ENCODE measurements at places on chromosomes 7 and 10. TPM values are rescaled to one million over a fixed set of nuclear protein-coding genes. Genes with fewer than 3 reads are reported as not detected.

BEND7 gene
- total RNA-seq = not detected

DNA sequence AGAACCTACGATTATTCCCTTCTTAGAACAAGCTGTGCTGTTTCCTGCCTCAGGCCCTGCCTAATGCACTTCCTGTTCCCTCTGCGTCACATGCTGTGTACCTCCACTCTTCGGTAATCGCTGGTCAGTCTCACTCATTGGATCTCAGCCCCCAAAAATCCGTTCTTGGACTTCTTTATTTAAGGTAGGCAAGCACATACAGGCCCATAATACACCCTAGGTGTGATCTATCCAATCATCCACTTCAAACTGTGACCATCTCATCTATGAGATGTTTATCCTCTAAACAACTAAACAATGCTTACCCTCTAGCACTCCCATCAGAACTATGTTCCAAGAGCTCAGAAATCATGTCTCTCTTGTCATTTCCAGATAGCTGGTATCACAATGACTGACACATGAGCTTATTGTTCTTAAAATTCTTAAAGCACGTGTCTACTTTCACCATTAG, 83.9 kb downstream of the CADPS2 start:
- no peaks in the 10 kb centered on the region for H3K36me3 ChIP-seq
- no peak for DNase-seq
- H3K4me3 ChIP-seq = no peak overlapping the region
- H3K27ac ChIP-seq = no peak overlapping the region

GRCh38 chr10:108363576-108363975, 1199.1 kb upstream of the SORCS1 start:
- H3K27me3 ChIP-seq = no peaks in the 10 kb centered on the region
- no peaks in the 10 kb centered on the region for H3K36me3 ChIP-seq
- no peak for DNase-seq
- H3K4me3 ChIP-seq = no peak overlapping the region

GRCh38 chr10:100339236-100339635, 7.8 kb upstream of the SCD start:
- peaks cover 13% of the 10 kb centered on the region for H3K4me1 ChIP-seq
- no peaks in the 10 kb centered on the region for H3K36me3 ChIP-seq
- no peaks in the 10 kb centered on the region for H3K27me3 ChIP-seq
- H3K4me3 ChIP-seq = no peak overlapping the region
- DNase-seq = no peak
- no peak overlapping the region for H3K27ac ChIP-seq
